Breast epithelium (tissue), 4 donors: ENCODE measurements at places on chromosomes 16 and 17.

GRCh38 chr16:20073203-20074098, at the start of gene GPR139:
TSS of gene GPR139 (minus strand) at chr16:20073890. CDS start at chr16:20073616, 274 bp downstream.
- no peak for DNase-seq

GRCh38 chr16:75854152-75854551, 127.9 kb upstream of the CPHXL start:
- DNase-seq = no peak

DNA sequence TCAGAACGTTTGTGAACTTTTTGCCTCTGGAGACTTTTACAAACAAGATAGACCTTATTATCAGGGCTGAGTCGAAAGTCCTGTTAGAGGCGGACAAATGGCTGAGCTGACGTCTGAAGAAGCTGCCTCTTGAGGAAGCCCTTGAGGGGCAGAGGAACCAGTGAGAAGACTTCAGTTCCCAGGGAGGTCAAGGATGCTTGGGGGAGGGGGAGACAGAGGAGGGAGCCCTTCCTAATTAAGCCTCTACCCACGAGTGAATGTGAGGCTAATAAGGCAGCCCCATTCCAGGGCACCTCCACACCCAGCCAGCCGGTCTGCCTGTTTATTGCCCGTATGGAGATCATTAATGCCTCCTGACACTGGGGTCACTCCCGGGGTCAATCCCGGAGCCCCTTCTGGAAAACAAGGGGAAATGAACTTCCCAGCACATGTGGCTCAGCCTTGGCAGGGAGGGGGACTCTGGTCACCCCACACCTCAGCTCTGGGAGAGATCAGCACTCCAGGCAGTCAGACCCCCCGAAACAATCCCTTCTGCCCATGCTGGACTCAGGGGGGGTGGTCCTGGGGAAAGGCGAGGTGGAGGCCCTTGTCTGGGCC, 9.2 kb upstream of the TBX4 start:
- no peak for DNase-seq

GRCh38 chr16:74623214-74623838, 16.4 kb upstream of the GLG1 start:
- DNase-seq = no peak

- DNase-seq = no peak
Observed at GRCh38 chr17:27318633-27319032, 24.7 kb downstream of the WSB1 start.

DNA sequence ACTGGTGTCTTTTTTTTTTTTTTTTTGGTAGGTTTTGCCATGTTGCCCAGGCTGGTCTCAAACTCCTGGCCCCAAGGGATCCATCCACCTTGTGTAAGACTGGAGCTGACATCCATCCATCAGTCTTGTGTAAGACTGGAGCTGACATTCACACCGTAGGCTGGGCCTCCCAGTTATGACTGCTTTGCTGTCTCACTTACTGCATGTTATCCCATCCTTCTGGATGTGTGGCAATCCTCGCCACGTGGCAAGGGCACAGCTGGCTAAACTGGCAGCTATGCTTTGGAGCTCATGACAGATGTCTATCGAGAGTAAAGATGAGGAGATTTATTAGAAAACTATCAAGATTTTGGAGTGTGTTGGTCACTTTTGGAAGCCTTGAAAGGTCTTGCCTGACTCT, 115.1 kb downstream of the ABCA8 start:
- no peak for DNase-seq

- no peak for DNase-seq
Observed at GRCh38 chr16:47613251-47613650, 152.1 kb downstream of the PHKB start.

GRCh38 chr16:28218109-28218508, 6.3 kb upstream of the XPO6 start:
- DNase-seq = no peak

GRCh38 chr17:41772218-41772585, 14.3 kb downstream of the JUP start:
- DNase-seq = peak; percentile 92

GRCh38 chr17:39200957-39201510, 951 bp downstream of the RPL19 start:
- no peak for DNase-seq

DNA sequence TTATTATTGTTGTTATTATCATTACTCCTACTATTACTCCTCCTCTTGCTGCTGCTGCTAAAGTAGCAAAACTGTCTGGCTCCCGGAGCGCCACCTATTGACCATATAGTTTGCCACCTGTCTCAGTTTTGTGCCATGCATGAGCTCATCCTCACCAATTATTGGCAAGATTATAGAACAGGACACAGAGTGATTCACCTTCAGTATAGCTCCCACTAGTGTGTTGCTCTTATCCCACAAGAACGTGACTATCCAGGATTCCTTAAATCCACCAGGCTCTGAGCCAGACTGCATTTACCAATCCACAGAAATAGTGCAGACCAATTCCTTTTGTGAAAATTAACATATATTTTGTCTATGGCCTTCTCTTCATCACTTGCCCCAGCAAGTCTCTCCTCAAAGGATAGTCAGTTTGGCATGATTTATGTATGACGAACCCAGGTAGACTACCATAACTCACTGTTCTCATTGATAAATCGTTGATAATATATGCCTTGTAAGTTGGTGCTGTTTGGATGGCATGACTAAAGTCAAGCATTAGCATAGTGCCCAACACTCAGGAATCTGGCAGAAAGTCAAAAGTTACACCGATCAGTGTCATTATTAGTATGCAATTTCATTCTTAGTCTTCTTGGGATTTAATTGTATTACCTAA, 405.5 kb upstream of the HSBP1 start:
- DNase-seq = no peak

DNA sequence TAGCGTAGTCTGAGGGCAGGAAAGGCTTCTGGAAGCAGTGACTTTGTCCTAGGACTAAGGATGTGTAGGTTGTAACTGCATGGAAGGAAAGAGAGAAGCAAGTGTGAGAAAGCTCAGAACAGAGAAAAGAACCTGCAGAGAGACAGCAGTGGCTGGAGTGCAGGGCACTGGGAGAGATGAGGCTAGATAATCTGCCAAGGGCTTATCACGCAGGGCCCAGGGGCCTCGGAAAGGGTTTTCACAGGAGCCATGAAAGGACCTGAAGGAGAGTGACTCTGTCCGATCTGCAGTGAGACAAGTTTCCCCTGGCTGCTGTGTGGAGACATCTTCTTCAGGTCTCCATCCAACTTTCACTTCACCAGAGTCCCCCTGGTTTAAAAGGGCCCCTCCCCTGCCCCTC, 7.1 kb upstream of the SRCAP start:
- no peak for DNase-seq

- DNase-seq = no peak
Observed at GRCh38 chr16:50662306-50662940, 18.7 kb downstream of the SNX20 start.

DNA sequence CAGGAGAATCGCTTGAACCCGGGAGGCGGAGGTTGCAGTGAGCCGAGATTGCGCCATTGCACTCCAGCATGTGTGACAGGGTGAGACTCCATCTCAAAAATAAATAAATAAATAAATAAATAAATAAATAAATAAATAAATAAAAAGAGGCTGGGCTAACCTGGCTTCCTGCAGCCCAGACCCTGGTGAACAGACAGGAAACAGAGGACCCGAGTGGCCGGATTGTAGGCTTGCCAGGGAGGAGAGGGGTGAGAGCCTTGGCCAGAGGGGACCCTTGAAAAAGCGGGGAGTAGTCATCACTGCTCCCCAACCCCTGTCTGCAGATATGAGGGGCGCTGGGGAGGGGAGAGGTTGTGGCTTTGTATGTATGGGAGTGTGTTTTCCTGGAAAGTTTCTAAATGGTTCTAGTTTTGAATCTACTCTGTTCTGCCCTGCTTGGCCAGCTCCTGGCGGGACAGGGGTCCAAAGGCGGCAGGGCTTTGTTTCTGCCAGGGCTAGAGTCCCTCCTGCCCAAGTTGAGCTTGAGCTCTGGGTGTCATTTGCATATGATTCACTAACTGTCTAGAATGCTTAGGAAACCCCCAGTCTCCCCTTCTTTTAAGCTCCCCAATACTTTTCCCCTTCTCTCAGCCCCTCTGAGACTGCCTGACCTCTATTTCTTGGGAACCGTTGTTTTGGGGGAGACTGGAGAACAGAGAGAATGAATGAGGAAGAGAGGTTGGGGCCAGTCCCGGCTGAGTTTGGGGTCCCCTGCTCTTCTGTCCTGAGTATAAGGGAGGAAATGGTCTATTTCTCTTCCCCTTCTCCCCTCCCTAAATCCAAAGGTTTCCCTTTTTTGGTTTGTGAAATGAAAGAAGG, 16.4 kb downstream of the RARA start:
- no peak for DNase-seq

- DNase-seq = peak; percentile 39
Observed at GRCh38 chr17:37067555-37068111, 118.9 kb downstream of the AATF start.

DNA sequence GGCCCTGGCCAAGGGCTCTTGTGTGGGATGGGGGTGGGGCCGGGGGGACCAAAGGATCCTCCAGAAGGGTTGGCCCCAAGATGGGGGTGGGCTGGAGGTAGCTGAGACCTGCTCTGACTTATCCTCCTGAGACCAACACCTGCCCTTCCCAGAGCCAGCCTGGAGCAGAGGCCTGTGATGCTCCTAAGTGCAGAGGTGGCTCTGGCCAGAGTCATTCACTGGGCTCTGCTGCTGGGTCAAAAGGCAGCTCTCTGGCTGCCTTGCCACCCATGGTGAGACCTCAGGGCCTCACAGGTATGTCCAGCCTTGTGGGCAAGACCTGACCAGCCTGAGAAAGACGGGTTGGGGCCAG, 393 bp downstream of the SERPINF2 start:
- no peak for DNase-seq

DNA sequence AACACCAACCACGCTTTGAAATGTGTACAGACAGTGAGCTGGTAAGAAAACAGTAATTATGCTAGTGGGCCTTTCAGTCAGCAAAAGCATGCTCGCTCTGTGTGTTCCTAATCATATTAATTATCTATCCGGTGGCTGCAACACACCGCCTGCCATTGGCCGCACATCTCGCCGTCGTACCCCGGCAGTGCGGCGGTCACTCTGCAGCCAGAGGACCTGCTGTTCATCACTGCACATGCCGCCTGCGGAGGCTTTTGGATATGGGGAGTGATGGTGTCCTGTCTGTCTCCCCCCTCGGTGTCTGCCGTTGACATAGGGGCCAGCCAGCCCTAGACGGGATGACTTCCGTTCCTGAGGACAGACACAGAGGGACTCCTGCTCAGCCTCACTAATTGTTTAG, 68.5 kb downstream of the RPA1 start:
- no peak for DNase-seq

GRCh38 chr16:80147026-80147655, 393.7 kb upstream of the DYNLRB2 start:
- DNase-seq = no peak

DNA sequence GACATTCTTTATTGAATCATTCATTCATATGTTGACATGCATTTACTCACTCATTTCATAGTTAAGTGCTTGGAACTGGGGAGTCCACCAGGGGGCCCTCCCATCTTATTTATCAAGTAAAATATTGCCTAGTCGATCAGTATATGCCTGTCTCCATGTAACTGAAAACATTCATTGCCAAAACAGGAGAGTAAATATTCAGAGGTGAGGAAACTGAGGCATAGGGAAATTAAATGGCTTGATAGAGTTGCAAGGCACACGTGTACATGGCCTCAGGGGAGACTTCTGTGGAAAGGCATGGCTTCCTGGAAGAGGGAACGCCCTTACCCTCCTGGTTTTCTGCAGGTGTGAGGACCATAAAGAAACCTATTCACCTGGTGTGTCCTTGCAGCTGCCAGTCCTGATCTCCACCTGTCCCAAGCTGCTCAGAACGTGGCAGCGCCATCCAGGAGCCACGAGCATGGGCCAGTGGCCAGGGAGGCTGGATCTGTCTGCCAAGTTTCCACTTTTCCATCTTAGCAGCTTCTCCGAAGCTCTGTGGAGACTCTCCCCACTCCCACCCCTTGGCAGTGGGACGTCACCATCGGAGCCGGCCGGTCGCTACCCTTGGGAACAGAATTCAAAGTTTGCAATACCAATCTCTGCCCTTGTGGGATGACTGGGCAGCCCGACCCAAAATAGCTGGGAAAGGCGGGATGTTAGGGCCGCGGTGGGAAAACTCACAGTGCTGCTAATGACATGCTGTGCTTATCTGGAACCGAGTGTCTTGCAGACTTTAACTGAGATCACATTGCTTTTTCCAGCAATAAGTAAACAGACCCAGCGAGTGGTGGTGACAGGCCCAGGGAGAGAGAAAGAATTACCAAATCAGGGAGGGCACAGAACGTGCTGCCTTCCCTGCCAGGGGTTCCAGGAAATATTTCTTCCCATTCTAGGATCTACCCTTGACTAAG, 4.1 kb upstream of the C1QTNF1 start:
- DNase-seq = peak; percentile 56

- DNase-seq = peak; percentile 72
Observed at GRCh38 chr17:47276868-47277267, 23.2 kb downstream of the ITGB3 start.

GRCh38 chr16:87328846-87329245, 11.7 kb upstream of the C16orf95 start:
- no peak for DNase-seq

DNA sequence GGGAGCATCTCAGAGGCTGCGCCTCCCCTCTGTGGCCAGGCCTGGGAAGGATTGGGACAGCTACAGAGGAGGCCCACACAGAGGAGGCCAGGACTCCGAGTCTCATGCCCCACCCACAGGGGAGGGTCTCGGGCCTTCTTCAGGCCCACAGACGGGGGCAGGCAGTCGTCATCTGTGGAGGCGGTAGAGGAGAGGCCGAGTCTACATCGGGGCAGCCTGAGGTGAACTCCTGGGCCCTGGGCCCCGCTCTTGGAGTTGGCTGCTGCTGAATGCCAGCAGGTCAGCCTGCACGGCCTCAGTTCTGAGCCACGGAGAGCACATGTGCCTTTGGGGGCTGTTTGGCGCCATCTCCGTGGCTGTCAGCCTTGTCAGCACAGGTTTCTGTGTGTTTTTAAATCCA, 8.1 kb upstream of the NUDT16L1 start:
- DNase-seq = no peak

DNA sequence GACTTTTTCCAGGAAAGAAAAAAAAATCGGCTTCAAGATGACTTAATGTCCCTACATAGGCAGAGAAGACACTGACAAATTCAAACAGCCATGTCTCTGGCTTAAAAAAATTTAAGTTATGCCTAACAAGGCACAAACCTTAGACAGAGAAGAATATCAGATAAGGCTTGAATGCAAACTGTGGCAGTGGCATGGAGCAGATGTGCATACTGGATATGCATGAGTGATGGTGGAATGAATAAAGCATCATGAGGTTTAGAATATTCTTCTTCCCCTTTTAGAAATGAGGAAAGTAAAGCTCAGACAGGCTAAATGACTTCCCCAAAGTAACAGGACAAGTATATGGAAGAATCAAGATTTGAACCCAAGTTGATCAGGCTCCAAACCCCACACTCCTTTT, 23.2 kb upstream of the WSCD1 start:
- DNase-seq = no peak

DNA sequence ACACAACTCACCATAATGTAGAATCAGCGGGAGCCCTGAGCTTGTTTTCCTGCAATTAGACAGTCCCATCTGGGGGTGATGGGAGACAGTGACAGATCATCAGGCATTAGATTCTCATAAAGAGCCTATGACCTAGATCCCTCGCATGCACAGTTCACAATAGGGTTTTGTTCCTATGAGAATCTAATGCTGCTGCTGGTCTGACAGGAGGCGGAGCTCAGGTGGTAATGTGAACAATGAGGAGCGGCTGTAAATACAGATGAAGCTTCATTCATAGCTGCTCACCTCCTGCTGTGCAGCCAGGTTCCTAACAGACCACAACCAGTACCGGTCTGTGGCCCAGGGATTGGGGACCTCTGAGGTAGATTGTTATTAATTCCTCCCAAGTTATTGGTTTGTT, 2.9 kb upstream of the DOK4 start:
- no peak for DNase-seq

- DNase-seq = no peak
Observed at GRCh38 chr17:80446645-80447405, 29.6 kb downstream of the NPTX1 start.
